Hematopoietic multipotent progenitor cell treated with erythropoietin and hydrocortisone succinate and interleukin-3 and kit ligand, for 17 days (in vitro differentiated cells): ENCODE measurements at places on chromosomes 2 and 18.

DNA sequence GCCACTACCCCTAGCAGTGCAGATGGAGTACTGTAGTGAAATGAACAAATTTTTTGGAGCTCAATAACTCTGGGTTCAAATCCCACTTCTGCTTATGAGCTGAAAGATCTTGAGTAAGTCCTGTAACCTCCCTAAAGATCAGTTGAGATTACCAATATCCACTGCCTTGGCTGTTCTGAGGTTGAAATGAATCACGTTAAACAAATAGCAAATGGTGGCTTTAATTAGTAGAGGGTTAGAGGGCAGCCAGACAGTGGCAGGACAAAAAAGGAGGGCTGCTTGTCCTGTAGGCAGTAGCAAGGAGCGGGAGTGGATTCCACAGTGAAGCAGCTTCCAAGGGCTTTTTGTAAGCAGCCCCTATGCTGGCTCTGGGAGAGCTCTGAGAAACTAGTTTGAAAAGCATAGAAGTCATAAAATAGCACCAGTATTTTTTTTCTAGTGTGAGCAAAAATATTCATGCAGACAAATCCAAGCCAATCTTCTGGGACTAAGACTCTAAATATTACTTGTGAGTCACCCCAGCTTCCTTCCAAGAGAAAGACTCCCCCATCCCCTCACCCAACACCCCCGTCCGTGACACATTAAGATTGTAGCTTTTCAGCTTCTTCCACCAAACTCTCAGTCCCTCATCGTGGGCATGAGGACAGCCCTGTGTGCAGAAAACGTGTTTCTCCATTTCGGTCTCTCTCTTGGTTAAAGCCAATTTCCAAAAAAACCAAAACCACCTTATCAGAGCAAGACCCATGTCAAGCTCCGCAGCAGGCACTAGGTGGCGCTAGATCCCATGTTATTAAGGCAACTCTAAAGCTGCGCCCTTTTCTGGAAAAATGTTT is 123.5 kb upstream of the LGALSL start:
- DNase-seq = peak; percentile 74

DNA sequence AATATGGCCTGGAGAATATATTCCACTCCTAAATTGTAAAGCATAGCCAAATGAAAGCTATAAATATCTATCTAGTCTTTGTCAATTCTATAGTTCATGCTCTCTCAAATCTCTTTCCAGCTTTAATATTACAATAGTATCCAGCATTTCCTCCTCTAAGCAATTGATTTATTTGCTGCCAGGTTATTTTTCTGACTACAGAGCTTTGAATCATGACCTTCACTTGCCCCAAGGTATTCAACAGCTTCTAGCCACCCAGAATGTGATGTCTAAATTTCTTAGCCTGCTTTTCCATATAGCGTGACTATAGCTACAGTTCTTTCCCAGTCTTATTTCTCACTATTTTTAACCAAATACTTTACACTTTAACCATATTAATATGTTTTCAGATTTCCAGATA is 1287.6 kb downstream of the LRP1B start:
- DNase-seq = no peak

GRCh38 chr2:100820523-100821254 is 750 bp downstream of the NPAS2 start:
- no peak for DNase-seq

DNA sequence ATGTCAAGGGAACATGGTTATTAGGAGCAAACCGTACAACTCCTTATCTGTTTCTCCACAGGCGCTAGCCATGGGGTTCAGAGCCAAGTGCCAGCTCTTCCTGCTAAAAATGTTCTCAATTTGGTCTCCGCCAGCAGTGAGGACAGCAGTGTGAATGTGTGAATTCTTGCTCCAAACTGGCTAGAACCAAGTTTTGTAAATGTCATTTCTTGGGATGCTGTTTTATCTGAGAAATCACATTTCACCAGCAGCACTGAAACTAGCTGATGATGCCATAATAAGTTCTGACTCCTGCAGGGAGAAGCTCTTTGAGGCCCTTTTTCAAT is 140.6 kb upstream of the LGALSL start:
- DNase-seq = no peak

DNA sequence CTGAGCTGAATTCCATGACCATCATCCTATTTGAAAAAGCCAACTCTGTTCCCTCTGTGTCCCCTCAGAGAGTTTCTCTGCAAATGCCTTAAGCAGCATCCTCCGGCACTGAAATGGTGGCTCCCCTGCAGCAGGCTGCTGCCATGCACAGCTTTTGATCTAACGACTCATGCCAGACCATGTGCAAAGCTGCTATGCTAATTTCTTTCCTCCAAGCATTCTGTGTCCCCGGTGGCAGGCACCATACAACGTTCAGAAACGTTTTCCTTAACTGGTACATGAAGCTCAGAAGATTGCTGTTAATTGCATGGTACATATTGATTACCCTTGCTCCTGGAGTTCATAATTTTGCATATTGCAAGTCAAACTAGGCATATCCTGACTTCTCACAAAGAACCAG is 336.8 kb downstream of the RBM43 start:
- no peak for DNase-seq
